ENCODE measurements at places on chromosomes 5 and 9.

DNA sequence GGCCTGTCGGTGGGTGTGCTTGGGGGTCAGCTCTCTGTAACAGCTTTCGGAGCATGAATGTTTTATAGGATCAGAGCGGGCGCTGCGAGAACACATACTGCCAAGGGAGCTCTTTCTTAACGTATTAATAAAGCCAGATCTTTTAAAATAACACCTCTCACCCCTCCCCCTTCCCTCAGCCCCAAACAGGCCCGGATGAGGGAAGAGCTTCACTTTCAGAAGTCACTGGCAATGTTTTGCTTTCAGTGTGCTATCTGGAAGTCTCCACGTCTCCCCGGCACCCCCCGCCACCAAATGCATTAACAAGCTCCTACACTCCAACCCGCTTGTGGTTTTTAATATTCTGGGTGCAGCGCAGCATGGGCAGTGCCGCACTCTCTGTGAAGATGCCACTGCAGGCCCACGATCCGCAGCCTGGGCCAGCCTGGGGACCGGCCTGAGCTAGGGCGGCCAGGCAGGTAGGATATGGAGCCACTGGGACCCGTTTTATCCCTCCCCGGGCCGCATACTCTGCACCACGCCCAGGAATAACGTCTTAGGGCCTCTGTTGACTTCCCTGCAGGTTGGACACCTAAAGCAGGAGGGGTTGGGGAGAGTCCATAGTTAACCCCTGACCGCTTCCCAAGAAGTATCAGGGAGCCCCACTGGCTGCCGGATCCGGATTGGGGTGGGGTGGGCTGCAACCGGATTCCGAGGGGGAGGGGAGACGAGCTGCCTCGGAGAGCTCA is 12.6 kb downstream of the NR2F1 start:
- peak; percentile 38 for DNase-seq

- no peak for DNase-seq
Observed at GRCh38 chr5:56612759-56613158, 202.6 kb upstream of the MAP3K1 start.

GRCh38 chr5:111820072-111820471 is 63.1 kb upstream of the NREP start:
- no peak for DNase-seq

DNA sequence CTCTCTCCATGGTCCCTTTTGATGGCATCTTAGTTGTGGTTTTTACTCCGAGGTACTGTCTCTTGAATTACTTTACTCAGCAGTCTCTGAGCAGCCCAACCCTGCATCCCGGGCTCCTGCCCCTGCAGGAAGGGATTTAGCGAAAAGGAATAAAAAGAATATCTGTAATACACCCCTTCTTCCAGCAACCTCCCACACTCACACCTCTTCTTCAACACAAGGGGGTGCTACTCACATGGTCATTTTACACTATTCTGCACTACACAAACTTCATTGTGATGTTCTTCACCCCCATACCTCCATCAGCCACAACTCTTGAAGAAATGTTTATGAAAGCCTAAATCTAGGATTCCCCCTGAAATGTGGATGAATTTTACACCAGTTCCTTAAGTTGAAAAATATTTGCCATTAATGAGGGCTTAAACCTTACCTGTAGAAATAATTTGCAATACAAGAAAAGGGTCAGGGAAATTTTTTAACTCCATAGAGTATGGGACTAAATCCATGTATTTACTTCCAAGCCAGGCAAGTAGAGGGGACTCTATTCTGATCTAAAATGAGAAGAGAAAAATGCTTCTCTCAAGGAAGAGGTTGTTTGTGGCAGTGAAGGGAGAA is 26.0 kb downstream of the TPD52L3 start:
- DNase-seq, result peak; percentile 76

GRCh38 chr5:166909040-166909439 is 1382.4 kb upstream of the WWC1 start:
- DNase-seq, result no peak

DNA sequence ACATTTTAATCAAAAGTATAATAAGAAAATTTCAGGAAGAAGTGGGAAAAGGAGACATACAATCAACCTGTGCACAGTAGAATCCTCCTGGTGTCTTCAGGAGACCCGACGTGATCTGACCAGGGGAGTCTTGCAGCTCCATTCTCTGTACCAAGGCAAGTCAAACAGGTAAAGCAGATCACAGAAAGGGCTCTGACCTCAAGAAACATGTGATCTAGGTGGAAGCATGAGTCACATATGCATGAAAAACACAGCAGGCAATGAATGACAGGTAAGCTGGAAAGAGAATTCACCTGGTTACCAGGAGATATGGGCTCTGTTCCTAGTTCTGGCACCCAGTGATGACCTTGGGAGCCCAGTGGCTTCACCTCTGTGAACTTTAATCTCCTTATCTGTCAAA is 19.4 kb upstream of the FABP6 start:
- no peak for DNase-seq

- DNase-seq, result no peak
Observed at GRCh38 chr5:93107141-93107540, 473.9 kb downstream of the NR2F1-AS1 start.

DNA sequence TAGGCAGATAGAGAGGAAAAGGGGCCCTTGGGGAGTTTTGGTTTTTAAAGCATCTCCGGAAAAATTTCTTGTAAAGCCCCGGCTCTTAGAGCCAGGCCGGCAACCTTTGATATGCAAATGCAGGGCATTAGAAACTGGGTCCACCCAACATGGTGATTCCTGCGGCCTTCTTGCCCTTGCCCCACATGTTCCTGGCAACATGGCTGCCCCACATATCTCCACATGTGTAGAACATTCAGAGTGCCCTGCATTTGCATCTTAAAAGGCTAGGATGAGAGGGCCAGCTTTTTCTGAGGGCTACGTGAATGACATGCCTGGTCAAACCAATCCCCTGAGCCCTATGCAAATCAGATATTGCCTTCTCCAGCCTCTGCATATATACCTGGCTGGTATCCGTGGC is 5.0 kb upstream of the SNAPC3 start:
- no peak for DNase-seq

DNA sequence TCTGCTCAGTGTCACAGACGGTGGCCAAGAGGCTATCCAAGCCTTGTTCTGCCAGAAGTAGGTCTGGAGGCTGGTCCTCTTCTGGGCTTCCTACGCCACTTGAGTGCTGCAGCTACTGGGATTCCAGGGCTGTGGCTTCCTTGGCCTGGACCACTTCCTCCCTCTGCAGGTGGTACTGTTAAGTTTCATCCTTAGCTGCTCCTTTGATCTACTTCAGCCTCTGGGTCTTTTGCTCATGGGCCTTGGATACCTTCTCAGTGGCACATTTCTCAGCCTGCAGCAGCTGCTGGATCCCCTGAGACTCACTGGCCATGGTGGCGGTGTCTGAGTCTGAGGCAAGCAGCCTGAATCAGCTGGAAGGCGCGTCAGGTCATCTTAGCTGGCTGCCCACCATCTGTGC is 10.3 kb downstream of the CNOT8 start:
- no peak for DNase-seq

DNA sequence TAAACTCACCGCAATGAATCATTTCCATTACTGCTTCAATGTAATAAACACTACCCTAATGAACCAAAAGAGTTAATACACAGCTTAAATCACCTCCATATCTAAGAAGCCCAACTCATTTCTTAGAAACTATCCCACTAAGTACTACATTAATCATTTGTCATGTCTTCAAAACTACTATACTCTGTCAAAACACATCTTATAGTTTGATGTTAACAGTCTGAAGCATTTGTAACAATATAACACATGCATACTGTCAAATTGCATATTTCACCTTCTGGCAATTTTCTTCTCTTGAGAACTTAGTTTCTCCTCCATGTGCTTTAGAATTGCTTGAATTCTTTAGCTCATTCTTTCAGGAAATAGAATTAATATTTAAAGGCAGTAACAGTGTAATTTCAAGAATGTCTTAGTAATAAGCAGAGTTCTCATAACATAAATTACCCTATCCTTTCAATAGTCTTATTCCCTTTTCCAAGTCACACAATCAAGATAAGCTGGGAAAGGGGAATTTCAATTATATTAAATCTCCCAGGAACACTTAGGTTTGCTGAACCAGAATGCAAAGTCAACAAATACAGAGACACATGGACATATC is 199.7 kb downstream of the ATPSCKMT start:
- no peak for DNase-seq

GRCh38 chr5:107282061-107282460 is 388.7 kb downstream of the EFNA5 start:
- no peak for DNase-seq

GRCh38 chr9:127300886-127301447 is 36.4 kb downstream of the GARNL3 start:
- DNase-seq, result no peak

- DNase-seq, result no peak
Observed at GRCh38 chr9:649128-650074, 192.1 kb upstream of the DMRT1 start.

- DNase-seq, result no peak
Observed at GRCh38 chr5:92017776-92018175, 634.7 kb upstream of the ARRDC3 start.

DNA sequence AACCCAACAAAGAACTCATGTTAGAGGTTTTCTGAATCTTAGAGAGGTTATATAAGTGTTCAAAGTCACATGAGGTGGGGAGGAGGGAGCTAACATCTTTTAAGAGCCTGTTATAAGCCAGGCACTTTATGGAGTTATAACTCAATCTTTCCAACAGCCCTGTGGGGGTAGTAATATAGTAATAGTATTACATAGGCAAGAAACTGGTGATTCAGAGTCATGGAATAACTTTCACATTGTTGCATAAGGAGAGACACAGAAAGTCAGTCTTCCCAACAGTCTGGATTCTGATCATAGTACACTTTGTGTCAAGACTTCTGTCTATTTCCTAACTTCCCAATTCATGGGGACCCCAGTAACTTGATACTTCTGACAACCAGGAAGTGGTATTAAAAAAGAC is 89.2 kb downstream of the ACER2 start:
- no peak for DNase-seq

- no peak for DNase-seq
Observed at GRCh38 chr5:173538018-173538417, 78.4 kb downstream of the BOD1 start.

DNA sequence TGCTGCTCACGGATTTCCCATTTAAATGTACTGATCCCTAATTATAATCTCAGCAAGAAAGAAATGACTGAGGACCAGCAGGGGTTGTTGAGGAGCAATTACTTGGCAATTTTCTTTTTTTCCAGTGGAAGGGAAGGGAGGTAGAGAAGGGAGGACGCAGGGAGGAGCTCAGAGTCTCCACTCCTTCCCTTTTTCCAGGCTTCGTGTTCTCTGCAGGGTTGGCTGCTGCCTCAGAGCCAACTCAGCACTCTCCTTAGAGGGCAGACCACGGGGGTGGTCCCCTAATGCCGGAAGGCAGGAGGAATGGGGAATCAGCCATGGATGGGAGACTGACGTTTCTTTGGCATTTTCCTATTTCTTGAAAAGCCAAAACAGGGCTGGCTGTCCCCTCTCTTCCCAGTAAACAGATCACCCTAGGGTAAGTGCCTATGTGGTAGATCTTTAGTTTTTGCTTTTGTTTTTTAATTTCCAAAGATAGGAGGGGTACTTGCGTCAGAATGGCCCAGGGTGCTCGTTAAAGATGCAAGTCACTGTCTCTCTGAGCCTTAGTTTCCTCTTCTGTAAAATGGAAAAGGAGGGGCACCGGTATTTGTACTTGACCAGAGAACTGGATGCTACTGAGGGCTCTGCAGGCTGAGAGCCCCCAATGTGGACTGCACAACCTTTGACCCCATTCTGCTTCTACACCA is 39.6 kb upstream of the LCP2 start:
- DNase-seq, result no peak

GRCh38 chr5:164972973-164973372 is 1467.6 kb downstream of the MAT2B start:
- DNase-seq, result no peak

- no peak for DNase-seq
Observed at GRCh38 chr9:14941501-14942405, 31.5 kb upstream of the FREM1 start.

- DNase-seq, result no peak
Observed at GRCh38 chr9:14092344-14092743, 221.6 kb downstream of the NFIB start.

DNA sequence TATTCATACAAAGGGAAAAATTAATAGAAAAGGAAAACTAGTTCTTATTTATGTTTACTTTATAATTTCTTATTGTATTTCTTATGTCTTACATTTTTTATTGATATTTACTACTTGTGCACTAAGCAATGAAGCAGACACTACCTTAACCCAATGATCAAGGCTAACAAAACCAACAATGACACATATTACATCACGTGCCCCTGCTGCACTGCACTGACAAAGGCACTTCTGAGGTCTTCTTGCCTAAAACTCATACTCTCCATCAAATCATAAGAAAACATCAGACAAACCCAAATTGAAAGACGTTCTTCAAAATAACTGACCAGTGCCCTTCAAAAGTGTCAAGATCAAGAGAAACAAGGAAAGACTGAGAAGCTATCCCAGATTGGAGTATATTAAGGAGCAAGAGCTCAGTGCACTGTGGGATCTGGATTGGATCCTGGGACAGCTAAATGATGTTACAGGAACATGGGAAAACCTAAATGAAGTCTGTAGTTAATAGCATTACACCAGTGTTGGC is 230.9 kb downstream of the AUH start:
- no peak for DNase-seq

GRCh38 chr5:43634621-43635020 is 31.6 kb downstream of the NNT start:
- no peak for DNase-seq

- no peak for DNase-seq
Observed at GRCh38 chr5:73805449-73805848, 179.5 kb downstream of the ARHGEF28 start.

- no peak for DNase-seq
Observed at GRCh38 chr9:113299800-113300292, 3.3 kb downstream of the RNF183 start.

- DNase-seq, result no peak
Observed at GRCh38 chr5:151739939-151740335, 18.5 kb downstream of the ATOX1 start.

- peak; percentile 79 for DNase-seq
Observed at GRCh38 chr5:149268928-149269557, 2.6 kb upstream of the AFAP1L1 start.

DNA sequence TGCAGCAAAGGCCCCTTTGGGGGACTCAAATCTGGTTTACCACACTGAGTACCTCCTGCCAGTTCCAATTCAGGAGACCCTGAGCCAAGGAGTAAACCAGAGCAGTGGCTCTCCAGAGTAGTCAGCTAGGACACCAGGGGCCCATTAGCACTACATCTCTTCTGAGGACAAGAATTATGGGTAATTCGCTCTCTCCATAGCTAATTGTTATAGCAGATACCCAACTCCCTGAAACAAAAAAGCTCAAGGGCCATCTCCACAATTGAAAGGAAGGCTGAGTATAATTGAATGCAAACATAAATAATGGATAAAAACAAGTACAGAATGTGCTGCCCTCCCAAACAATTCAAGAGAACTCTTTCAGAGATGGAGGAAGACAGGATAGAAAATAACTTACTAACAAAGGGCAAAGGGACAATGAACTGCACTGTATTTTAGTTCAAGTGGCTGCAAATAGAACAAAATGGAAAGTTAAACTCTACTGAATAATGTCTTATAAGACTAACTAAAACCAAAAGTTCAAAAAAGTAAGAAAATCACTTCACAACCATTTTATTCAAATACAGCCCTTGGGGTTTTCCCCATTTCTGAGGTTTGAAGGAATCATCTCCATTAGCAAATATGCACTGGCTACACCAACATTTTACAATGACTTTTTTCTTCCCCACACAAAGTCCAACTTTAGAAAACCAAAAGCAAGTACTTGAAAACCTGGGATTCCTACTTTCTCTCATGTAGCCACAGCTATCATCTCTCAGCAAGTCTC is 118.8 kb downstream of the SIL1 start:
- no peak for DNase-seq

- DNase-seq, result peak; percentile 13
Observed at GRCh38 chr5:18281947-18282581, 647.8 kb downstream of the TAF11L14 start.

Data from GM13976 (cell line).